ENCODE measurements at places on chromosomes 11 and 22.

DNA sequence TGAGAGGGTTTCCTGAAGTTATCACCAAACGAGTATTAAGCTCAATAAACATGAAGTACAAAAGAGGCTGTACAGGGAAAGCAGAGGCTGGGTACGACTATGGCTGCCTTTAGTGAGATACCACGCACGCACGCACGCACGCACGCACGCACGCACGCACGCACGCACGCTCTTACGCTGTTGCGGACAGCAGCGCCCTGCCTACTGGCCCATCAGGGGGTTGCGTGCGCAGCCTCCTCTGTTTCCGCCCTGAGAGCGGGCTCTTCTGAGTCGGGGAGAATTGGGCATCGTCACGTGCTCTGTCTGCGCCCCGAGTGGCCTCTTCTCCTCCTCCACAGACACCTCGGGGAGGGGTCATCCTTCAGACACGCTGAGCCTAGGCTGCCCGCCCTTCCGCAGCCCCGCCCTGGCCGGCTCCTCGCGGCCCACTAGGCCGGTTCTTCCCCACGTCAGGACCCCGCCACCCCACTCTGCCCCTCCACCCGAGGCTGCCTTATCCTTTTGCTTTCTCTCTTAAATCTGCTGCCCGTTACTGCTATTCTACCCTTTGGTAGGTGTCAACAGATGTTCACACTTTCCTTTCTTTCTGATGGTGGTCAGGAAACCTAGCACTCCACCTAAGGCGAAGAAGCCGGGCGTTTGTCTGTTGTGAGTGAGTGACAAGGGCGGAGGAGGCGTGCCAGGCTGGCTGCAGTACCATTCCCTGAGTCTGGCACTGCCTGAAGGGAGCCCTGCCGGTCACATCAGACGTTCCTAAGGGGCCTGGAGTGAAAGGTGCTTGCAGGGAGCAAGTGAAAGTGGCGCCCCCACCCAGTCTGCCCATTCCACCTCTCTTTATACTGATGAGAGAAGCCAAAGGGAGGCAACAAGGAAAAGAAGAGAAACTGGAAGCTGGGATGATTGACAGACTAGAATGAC, 300.4 kb upstream of the B3GAT1 start:
- DNase-seq = no peak

DNA sequence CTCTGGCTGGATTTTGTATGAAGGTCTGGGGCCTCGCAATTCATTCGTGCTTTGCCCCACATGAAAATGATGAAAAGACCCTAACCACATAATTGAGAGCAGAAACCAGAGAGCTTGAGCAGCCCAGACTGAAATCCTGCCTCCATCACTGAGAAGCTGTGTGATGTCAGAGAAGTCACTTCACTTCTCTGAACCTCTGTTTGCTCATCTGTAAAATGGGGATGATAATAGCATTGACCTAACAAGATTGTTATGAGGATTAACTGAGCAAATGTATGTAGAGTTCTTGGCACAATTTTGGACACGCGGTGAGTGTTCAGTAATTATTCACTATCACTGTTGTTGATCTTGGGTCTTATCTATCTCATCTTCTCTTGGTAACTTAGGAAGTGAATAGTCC, 56.2 kb upstream of the ASPHD2 start:
- DNase-seq = no peak

DNA sequence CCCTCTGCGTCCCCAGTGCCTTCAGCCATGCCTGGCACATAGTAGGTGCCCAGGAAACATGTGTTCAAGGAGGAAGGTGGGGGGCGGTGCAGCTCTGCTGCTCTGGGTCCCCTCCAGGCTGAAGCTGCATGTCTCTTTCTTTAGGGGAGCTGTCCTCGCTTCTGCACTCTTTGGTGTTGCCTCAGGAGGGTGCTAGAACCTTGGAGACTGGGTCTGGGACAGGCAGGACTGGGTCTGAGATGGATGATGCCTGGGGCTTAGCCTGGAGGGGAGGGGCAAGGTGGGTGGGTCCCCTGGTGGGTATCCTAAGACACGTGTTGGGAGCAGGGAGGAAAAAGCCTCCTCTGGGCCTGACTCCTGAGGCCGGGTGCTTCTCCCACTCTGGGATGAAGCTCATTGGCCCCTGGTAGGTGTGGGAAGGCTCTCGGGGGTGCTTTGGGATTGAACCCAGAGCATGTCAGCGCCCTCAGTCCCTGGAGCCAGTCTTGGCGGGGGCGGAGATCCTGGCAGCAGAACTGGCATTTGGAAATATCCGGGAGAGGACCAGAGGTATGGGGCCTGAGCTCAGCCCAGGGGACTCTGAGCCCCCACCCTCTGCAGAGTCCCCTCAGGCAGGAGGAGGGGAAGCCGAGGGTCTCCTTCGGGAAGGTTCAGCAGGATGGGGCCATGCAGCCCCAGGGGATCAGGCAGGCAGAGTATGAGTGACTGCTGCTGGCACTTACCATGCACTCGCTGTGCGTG, 6.7 kb upstream of the GSTP1 start:
- DNase-seq = no peak

GRCh38 chr11:32610797-32611352, 27.2 kb downstream of the EIF3M start:
- DNase-seq = no peak
